Left renal pelvis (tissue), 4 donors: ENCODE measurements at places on chromosomes 12 and 14. TPM values are rescaled to one million over a fixed set of nuclear protein-coding genes. Genes with fewer than 3 reads are reported as not detected.

- no peak for DNase-seq
Observed at GRCh38 chr12:132771126-132771838, 9.7 kb upstream of the ANKLE2 start.

DNA sequence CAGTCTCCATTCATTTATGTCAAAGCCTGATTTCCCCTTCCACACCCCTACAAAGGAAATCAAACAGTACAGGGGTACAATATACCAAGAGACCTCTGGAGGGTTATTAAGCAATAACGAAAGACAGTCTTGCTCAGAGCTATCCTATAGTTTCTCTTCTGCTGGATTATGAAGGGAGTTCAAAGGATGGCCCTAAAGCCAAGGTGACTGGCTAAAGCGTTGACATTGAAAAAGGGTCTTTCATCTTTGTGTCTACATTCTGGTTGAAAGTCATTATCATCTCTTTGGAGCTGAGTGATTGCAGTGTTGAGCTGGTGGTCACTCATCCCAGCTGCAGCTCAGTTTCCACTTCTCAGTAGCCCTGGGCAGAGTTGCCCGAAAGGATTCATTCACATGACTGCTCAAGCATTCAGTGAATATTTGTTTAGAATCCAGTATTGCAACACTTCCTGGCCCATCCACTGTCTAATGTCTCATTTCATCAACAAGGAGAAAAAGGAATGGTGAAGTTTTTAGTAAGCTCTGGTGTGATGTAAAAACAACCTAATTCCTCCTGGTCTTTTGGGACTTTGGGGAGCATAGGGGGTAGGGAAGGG is 19.2 kb upstream of the TBX5 start:
- no peak for DNase-seq

DNA sequence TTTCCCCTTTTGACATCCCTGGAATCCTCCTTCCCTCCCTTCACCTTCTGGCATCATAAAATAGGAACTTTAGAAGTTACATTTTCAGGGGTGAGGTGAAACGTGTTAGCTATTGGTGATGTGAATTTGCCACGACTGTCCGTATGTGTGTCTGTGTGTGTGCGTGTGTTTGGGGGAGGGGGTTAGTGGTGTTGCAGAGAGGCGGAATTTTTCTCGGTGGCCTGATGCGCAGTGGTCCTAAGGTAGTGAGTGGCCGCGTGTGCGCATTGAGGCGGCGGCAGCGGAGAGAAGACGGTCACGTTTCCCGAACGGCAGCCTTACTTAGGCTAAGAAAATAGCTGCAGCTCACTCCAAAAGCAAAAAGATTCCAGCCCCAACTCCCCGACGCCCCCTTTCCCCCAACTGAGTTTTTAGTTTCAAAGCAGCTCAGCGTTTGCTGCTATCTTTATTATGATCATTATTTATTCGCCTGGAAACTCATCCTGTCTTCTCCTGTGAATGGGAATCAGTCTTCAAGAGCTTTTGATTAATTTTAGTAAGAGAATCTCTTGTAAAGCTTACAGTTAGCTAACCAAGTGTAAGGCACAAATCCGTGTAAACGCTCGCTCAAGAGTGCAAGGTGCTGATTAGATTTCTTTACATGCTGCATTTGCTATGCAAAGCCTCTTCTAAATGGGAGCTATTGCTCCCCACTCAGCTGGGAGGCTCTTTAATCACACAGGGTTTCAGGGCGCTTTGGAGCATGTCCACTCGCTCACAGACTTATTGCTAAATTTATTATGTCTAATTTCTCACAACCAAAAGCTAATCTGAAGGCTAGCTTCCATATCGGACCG is 4.7 kb downstream of the FLRT2 start:
- no peak for DNase-seq

DNA sequence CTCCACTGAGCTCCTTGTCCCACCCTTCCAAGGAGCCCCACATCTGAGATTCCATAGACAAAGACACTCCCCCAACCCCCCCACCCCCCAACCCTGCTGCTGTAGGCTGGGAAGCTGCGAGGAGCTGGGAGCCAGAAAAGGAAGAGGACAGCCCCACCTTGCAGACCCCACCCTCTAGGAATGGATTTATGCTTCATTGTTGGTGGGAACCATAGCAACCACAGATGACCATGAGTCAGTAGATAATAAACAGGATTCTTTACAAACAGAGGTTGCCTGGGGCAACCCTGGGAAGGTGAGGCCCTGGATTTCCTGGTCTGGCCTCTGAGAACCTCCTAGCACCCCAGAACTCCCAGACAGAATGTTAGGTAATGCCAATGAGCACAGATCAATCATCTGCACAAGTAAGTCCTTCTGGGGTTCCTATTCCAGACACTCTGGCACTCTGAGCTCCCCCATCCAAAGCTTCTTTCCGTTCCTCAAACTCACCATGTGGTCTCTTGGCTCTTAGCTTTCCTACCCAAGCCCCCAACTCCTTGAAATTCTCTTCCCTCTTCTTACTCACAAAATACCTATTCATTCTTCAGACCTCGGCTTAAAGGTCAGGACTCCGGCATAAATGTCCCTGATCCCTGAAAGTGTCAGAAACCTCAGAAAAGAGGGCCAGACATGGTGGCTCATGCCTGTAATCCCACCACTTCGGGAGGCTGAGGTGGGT is 15.2 kb upstream of the PLEKHG6 start:
- DNase-seq, result no peak

The CLEC6A gene
- polyA plus RNA-seq, result 0.10 TPM

DNA sequence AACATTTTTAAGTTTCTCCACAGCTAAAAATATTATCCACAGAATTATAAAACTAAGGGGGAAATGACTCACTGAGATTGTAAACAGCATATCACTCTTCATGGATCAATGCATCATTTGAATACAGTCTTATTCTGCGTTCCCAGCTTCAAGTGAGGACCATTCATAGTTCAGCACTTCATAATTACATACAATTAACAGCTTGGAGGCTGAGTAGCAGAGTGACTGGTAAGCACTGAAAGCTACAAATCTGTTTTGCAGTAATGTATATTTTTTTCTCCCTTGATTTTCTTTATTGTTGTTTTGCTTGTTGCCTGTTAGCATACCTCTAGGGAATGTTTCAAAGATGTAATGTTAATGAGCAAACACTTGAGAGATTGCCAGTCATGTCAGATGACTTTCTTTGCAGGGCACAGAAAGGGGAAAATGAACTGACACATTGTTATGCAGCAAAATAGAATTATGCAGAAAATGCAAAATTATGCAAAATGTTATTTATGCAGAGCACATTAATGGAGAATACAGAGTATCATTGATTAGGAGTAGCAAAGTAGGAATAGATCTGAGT is 138.6 kb downstream of the RPS29 start:
- DNase-seq, result no peak

DNA sequence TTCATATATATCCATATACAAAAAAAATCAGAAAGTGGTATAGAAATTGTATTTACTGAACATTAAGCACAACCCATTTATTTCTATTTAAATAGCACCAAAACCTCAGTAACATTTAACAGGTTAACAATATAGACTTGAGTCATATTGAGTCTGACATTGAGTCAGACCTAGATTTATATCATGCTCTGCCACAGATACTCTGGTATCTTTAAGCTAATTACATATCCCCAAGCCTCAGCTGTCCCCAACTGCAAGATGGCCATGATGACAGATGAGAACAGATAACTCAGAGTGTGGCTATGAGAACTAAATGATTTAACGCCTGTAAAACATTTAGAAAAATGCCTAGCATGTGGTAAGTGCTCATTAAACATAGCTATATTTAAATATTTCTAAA is 40.3 kb downstream of the IFNG start:
- no peak for DNase-seq

DNA sequence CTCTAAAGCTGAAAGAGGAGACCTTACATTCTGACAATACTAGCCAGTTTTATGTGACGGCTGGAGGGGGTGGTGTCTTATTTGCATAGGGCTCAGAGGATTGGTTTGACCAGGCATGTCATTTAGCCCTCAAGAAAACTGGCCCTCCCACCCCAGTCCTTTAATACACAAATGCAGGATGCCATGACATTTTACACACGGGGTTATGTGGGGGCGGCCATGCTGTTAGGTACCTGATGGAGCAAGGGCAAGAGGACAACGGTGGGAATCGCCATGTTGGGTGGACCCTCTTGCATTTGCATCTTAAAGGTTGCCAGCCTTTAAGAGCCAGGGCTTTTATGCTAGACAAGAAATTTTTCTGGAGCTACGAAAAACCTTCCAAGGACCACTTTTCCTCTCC is 23.3 kb downstream of the MDM2 start:
- no peak for DNase-seq

DNA sequence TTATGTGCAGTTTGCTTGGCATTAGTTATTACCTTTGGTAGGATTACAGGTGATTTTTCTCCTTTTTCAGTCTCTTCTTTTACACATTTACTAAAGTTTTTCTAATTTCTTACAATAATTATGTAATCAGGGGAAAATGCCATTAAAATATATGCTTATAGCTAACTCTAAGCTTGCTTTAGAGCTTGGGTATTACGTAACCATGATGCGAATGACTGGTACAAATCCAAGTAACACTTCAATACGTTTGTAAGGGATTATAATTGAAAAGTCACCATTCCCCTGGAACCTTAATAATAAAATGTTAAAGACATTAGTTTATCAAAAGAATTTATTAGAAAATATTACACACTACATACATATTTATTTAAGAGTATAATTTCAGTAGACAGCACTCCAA is 71.6 kb downstream of the SCAF11 start:
- DNase-seq, result no peak

DNA sequence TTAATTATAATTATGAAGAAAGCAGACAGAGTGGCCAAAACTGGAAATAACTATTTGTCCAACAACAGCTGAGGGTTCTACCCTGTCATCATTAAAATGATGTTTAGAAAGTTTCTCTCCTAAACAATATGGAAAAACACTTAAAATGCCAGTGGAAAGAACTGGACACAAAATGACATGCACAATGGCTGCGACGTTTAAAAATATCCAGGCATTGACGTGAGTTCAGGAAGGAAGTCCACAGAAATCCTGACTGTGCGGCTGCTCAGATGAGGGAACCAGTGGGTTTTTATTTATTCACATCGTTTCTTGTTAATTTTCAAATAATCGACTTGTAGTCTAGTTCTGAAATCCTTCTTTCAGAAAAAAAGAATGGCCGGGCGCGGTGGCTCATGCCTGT is 58.3 kb downstream of the CCNK start:
- DNase-seq, result no peak

The SMIM41 gene
- polyA plus RNA-seq, result 0.34 TPM

GRCh38 chr14:89900802-89901201 is 53.7 kb downstream of the EFCAB11 start:
- no peak for DNase-seq

GRCh38 chr12:124592050-124592449 is 24.6 kb upstream of the NCOR2 start:
- DNase-seq, result no peak

- DNase-seq, result no peak
Observed at GRCh38 chr14:70660967-70661893, 19.5 kb downstream of the TTC9 start.

The CLEC2A gene
- not detected for polyA plus RNA-seq

GRCh38 chr12:110698171-110698902 is 9.4 kb upstream of the HVCN1 start:
- DNase-seq, result no peak

GRCh38 chr12:67433385-67434175 is 164.4 kb downstream of the CAND1 start:
- no peak for DNase-seq

The AKT1 gene
- polyA plus RNA-seq, result 99.4 TPM

DNA sequence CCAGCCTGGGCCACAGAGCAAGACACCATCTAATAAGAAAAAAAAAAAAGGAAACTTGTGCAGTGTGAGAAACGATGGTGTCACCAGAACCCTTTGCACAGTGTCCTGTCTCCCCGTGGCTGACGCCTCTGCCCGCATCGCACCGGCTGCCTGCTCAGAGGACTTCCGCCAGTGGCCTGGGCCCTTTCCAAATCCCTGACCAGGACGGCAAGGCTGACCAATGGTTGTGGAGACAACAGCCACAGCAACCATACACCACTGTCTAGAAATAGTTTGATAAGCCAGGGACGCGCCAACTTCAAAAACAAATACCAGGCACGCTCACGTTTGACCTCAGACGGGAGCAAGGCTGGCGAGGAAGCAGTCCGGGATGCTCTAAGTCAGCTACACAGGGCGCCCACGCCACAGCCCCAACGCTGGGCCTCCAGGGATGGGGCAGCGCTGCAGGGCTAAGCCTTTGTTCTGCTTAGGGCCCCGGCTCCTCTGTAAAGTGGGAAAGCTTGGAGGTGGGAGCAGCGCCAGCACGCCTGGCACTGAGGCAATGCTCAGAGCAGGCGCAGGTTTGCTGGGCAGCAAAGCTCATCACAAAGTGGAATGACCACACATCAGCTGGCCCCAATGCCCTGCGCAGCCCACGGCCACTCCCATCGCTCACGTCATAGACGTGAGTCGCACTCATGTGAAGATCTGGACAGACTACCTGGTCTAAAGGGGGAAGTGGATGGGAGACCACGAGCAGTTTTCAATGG is 12.5 kb downstream of the PGAM5 start:
- DNase-seq, result no peak

DNA sequence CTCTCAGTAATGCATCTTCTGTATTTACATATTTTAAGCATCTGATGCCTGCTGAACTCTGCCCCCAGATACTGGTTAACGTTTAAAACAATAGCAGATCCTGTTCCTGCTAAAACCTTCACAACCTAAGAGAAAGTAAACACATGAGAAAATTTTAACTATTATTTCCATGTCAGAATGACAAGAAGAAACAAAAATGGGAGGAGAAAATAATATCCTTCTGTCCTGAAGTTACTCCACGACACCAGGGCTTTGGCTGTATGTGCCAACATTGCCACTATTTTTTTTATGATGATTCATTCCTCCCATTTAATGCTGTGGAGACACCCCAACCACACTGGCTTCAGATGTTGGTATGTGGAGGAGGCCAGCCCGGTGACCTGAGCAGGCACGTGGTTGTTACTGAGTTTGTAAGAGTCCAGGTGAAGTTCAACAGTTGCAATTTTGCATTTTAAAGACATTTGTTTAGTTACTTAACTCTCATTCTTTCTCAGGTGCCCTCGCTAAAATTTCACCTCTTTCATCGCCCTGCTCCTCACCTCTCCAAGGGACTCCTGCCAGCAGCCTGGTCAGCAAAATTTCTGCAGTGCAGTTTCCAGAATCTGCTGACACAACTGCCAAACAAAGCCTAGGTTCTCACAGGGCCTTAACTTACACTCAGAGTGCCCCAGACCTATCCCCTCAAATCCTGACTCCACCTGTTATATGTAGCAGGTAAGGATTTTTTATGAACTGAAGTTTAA is 65.5 kb upstream of the SLCO1C1 start:
- DNase-seq, result no peak

The KRT3 gene
- polyA plus RNA-seq, result not detected

GRCh38 chr14:81208489-81208888 is 12.3 kb downstream of the GTF2A1 start:
- DNase-seq, result no peak

DNA sequence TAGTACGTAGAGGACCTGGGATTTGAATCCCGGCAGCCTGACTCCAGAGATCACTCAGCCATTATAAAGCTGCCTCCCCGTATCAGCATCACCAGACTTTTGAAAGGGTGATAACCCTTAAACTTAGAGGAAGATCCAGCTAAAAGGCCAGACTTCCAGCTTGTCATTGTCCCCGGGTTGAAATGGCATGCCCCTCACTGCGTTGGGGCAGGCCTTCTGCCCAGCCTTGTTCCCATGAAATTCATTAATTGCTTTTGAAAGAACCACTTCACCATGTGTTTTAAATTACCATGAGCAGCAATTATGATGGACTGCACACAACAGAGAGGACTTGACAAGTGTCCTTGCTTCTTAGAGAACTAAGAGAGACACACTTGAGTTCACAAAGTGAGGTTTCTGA is 269.6 kb upstream of the CRY1 start:
- no peak for DNase-seq

The CLEC7A gene
- 3.2 TPM for polyA plus RNA-seq

The ANG gene
- 4.7 TPM for polyA plus RNA-seq
